Left hindlimb (tissue), 1 donor: ENCODE measurements at places on chromosomes 4 and X.
A peak's percentile ranks its signal among the peaks of the same experiment; 100 is the strongest.

GRCh38 chrX:15564981-15565579, 35.7 kb downstream of the ACE2 start:
- peak; percentile 34 for DNase-seq

DNA sequence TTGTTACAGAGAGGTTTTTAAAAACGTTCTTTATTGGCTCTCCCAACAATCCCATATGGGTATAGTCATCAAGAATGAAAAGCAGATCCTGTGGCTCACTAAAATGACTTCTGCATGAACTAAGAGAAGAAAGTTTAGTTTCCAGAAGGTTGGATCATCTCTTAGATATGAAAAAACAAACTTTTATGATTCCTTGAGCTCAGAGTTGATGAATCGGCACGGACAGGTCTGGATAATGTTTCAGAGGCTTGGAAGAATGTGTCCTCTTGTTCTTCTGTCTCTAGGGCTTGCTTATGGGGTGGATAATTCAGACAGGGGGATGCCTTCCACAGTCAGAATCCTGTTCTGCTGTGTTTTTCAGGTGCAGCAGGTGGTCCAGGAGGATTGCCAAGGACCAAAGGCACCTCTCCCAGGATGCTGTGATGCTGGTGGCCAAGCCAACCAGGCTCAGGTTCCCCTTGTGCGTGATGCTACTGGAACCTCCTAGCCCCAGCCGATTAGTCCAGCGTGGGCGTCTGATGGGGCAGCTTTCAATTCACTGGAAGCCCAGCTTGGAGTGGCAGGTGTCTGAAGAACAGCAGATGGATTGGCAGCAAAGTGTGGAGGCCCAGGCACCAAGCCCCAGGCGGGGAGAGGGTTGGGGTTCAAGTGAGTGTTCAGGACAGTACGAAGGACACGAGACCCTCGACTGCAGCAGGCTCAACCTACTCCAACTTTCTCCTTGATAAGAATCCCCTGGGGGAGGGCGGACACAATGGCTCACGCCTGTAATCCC, 30.3 kb downstream of the CCKAR start:
- DNase-seq = no peak

DNA sequence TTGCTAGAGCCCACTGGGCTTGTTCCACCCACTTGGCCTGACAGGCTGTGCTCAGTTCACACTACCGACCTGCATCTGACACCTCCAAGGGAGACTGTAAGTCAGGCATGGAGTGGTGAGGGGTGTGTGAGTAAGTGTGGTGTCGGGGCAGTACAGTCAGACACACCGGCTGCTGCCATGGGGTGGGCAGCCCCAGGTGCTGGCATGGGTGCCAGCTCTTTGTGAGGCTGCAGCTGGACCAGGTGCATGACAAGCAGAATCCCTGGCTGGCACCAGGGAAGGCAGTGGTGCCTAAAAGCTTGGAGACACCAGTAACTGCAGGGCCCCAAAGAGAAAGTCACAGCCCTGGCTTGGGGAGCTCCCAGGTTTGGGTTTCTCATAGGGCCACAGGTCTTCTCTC, 665.0 kb downstream of the SH3BGRL start:
- no peak for DNase-seq

GRCh38 chr4:117801756-117802155, 232.5 kb upstream of the NDST3 start:
- no peak for DNase-seq

- no peak for DNase-seq
These were observed 2.5 kb upstream of the HTRA3 start for GRCh38 chr4:8267077-8267476.

GRCh38 chr4:184344435-184344834, 126.8 kb upstream of the ENPP6 start:
- DNase-seq = no peak

GRCh38 chr4:1819816-1820215, 26.7 kb downstream of the FGFR3 start:
- no peak for DNase-seq

- DNase-seq = no peak
These were observed 4.5 kb upstream of the DCAF12L1 start for GRCh38 chrX:126557151-126557550.

DNA sequence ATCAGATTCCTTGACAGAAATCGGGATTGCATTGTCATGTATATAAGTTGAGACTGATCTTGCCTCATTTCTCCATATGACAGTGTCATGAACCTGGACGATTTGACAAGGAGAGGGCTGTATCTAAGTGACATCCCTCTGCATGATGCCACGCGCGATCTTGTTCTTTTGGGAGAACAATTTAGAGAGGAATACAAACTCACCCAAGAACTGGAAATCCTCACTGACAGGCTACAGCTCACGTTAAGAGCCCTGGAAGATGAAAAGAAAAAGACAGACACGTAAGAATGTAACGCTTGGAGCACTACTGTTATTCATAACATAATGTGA, 40.9 kb downstream of the GUCY1B1 start:
- no peak for DNase-seq

- DNase-seq = no peak
These were observed 42.1 kb upstream of the MAGEA4 start for GRCh38 chrX:151870602-151871001.

GRCh38 chr4:41369680-41370079, 113.0 kb downstream of the UCHL1 start:
- peak; percentile 56 for DNase-seq

DNA sequence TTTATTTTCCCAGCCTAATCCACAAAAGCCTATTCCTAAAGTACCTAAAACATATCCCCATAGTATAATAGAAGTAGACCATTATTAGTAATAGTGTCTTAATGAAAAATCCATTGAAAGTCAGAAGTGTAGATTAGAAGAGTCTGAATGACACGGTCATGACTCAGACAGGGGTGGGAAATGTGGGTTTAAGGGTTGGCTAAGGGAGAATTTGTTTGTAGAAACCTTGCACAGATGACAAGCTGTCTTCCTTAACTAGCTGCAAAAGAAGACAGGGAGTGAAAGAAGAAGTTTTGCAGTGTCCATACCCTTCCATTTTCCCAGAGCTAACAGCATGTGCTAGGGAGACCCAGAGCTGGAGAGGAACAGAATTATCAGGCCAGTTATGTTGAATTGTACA, 242.7 kb upstream of the ETNPPL start:
- DNase-seq = no peak

DNA sequence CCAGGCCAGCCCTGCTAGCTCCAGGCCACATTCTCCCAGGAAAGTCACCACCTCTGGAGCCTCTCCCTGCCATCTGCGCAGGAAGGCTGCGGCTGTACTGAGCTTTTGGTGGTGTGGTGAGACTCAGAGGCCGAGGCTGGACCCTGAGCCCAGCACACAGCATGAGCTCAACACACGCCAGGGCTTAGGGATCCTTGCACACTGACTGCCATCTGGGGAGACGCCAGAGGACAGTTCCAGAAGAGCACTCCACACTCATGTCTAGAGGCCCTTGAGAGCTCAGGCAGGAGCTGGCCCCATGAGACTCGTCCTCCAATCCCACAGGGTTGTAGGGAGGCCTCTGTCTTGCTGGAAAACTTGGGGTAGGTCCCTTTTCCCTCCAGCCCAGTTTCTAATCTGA, 40.6 kb downstream of the ABLIM2 start:
- DNase-seq = no peak

GRCh38 chr4:164446516-164446915, 307.4 kb upstream of the SMIM31 start:
- DNase-seq = no peak

DNA sequence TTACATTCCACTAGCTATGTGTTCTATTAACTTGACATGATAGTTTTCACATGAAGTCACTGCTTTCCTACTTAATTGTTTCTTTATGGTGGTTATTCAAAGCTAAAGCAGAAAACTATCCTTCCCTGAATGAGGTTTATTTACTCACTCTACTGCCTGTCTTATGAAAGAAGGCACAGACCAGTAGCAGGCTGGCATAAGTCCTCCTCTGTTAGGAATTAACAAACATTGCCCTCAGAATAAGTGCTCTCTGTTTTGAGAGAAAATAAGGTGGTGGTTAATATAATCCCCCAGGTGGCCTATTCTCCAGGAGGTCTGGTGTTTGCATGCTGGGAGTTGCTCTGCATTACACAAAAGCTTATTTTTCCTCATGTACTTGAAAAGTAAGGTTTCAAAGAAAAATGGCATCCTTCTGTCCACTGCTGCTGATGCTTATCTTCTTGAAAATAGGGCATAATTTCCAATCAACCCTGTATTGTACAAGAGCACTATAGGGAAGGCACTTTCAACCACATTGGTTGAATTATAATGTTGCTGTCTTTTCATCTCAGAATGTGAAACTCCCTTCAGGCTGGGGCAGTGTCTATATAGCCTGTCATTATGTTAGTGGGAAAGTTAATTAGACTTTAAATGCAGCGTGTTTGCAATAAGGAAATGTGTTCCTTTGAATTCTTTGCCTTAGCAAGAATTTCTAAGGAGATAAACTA, 119.7 kb upstream of the TBC1D9 start:
- no peak for DNase-seq

DNA sequence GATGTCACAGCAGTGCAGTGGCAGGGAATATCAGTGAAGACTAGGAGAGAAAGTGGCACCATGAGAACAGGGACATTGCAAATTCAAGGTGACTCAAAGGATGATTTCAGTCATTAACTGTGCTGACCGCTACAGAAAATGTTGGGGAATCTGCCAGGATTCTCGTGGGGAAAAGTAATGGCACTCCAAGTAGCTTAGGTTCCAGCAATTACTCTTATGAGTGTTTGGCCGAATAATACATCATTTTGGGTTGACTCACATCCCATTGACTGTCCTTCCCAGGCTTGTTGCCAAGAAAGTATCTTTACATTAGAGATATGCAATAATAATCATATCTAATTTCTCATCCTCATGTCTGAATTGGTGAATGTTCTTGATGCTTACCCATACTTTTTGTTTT, 1411.1 kb upstream of the PCDH7 start:
- no peak for DNase-seq

DNA sequence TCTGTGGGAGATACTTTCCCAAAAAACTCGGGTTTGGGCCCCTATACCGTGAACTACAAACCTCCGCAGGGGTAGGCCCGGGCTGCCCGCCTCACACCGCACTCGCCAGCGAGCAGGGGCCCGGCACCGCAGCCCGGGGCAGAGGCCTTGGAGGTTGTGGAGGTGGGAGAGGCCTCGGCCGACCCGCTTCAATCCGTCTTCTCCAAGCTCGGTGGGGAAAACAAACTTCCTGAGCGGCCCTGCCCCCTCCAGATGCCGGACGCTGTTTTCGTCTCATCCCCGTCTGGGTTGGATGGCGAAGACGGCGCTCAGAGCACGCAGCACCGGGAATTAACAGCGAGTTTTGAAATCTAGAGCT, 442 bp upstream of the MCUB start:
- DNase-seq = no peak

DNA sequence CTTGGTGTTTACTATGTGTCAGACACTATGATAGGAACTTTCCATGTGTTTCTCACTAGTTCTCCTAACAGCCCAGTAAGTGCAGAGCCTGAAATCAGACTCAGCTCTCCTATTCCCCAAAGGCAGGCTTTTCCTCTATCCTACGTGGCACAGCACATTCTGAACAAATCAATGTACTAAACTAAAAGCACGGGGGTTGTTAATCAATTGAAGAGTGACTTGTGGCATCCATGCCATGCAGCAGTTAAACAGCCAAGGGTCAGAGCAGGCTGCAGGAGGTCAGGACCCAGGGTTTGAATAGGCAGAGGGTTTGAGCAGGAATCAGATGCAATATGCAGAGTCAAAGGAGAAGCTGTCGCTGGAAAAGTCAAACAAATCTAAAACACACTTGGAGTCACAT, 289.7 kb upstream of the LDB2 start:
- peak; percentile 40 for DNase-seq

DNA sequence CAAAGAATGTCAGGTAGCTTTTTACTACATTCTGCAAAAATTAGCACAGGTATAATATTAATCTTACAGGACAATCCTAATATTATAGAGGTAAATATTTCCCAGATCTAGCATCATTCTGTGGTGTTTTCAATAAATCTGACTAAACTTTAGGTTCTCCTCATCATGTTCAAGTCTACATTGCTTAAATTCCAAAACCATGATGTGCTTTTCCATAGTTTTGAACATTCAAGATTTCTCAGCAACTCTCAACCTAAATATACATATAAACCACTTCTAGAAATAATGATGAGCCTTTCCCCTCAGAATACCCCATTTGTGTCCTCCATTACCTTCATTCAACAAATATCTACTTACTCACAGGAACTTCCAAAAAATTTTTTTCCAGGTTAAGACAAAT, 23.1 kb downstream of the EIF4E start:
- no peak for DNase-seq

- no peak for DNase-seq
These were observed 204.7 kb upstream of the STK26 start for GRCh38 chrX:131818297-131818936.

GRCh38 chr4:26326791-26327190, 6.0 kb downstream of the RBPJ start:
- DNase-seq = no peak

GRCh38 chrX:86930419-86930818, 587.2 kb upstream of the KLHL4 start:
- no peak for DNase-seq

- DNase-seq = no peak
These were observed 1077.6 kb downstream of the FAM133A start for GRCh38 chrX:94751611-94752010.

DNA sequence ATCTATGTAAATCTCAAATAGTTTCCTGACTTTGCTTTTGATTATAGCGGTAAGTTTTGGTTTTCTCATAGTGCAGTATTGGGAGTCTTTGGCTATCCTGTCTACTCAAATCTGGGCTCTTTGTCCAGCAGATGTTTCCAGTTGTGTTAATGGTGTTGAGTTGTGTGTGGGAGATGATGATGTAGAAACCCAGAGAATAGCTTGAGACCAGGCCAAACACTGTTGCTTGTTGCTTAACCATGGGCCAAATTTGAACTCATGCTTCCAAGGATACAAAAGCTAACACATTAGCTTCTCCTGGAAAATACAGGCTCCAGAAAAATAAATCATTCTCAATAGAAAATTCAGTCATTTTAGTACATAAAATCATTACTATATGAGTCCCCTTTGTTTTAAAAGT, 82.6 kb upstream of the GYPA start:
- DNase-seq = no peak

GRCh38 chrX:78650906-78651437, 8.2 kb downstream of the RTL3 start:
- no peak for DNase-seq

DNA sequence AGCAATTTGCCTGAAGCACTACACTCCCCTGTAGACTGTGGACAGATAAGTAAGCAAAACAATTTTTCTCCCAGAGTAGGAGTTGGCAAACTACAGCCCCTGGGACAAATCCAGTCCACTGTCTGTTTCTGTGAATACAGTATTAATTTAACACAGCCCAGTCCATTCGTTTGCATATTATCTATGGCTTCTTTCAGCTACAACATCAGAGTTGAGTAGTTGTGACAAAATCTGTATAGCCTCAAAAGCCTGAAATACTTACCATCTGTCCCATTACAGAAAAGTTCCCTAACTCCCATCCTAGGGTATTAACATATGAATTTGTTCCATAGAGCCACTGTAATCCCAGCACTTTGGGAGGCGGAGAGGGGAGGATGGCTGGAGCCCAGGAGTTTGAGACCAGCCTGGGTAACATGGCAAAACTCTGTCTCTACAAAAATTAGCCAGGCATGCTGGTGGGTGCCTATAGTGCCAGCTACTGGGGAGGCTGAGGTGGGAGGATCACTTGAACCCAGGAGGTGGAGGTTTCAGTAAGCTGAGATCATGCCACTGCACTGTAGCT, 53.0 kb downstream of the AMELX start:
- no peak for DNase-seq

GRCh38 chr4:61149278-61149677, 50.8 kb upstream of the ADGRL3 start:
- DNase-seq = no peak

GRCh38 chrX:72026341-72027023, 105.2 kb downstream of the RTL5 start:
- DNase-seq = no peak

GRCh38 chr4:29037501-29037900, 1682.7 kb upstream of the PCDH7 start:
- DNase-seq = no peak
